ENCODE measurements at places on chromosomes 1 and 21.

DNA sequence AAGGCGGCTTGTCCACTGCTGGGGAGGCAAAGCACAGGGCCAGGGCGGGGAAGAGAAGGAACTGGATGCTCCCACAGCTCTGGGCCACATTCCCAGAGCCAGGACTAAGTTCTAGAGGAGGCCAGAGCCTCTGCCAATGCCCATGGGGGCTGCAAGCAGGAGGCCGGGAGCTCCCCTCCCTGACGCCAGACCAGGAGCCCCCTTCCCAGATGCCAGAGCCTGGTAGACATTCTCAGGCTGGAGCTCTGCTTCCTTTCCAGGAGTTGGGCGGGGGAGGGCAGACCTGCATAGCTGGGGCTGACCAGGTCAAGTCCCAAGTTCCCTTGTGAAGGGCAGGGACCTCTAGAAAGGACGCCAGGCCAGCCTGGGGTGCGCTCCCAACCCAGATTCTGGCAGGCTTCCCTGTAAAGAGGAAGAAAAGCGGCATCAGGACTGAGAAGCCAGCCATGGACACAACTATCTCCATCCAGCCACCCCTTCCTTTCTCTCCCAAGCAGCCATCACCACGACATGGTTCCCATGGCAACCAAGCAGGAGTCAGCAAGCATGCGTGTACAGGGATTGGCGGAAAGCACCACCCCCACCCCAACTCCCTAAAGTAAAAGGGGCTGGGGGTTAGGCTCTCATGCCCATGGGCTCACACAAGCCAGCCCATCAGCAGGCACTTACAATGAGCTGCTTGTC lies 13.4 kb downstream of the KIF21B start:
- no peaks in the 10 kb centered on the region for H3K36me3 ChIP-seq
- peaks cover 34% of the 10 kb centered on the region for H3K4me1 ChIP-seq
- H3K4me3 ChIP-seq = no peak overlapping the region
- no peaks in the 10 kb centered on the region for H3K27me3 ChIP-seq

- no peak overlapping the region for H3K27ac ChIP-seq
- no peaks in the 10 kb centered on the region for H3K27me3 ChIP-seq
- DNase-seq = no peak
These were observed 19.6 kb upstream of the TCEA3 start for GRCh38 chr1:23444104-23444533.

GRCh38 chr1:200670242-200671118 lies 773 bp upstream of the DDX59 start:
- H3K4me1 ChIP-seq = peaks cover 8% of the 10 kb centered on the region
- peak; percentile 36 for DNase-seq
- H3K27ac ChIP-seq = no peak overlapping the region

- H3K4me3 ChIP-seq = no peak overlapping the region
- DNase-seq = no peak
- H3K4me1 ChIP-seq = peaks cover 22% of the 10 kb centered on the region
- no peak overlapping the region for H3K27ac ChIP-seq
These were observed 178.8 kb upstream of the NFIA start for GRCh38 chr1:60903591-60903990.

- no peaks in the 10 kb centered on the region for H3K4me1 ChIP-seq
- H3K4me3 ChIP-seq = no peak overlapping the region
- H3K27me3 ChIP-seq = no peaks in the 10 kb centered on the region
- H3K36me3 ChIP-seq = no peaks in the 10 kb centered on the region
- DNase-seq = no peak
These were observed 59.1 kb downstream of the APCS start for GRCh38 chr1:159646687-159647086.

DNA sequence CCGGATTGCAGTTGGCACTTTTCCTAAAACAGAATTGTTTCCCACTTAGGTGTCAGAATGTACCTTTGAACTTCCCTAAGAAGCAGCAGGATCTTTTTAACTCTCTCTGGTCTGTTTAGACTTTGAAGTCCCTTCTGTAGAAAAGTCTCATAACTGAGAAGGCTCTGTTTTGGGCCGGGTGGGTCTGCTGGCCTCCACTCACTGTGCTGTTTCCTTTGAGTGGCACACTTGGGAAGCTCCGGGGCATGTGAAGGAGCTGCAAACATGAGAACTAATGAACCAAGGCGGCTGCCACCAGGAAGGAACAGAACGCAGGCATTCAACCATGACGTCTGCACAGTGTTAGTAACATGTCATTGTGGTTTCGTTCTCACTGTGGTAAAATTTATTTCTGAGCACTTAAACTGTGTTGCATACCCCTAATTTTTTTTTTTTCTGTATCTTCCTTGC lies 19.5 kb upstream of the NCMAP start:
- H3K27ac ChIP-seq = no peak overlapping the region
- H3K4me1 ChIP-seq = no peaks in the 10 kb centered on the region
- H3K27me3 ChIP-seq = no peaks in the 10 kb centered on the region
- no peak overlapping the region for H3K4me3 ChIP-seq
- no peaks in the 10 kb centered on the region for H3K36me3 ChIP-seq

DNA sequence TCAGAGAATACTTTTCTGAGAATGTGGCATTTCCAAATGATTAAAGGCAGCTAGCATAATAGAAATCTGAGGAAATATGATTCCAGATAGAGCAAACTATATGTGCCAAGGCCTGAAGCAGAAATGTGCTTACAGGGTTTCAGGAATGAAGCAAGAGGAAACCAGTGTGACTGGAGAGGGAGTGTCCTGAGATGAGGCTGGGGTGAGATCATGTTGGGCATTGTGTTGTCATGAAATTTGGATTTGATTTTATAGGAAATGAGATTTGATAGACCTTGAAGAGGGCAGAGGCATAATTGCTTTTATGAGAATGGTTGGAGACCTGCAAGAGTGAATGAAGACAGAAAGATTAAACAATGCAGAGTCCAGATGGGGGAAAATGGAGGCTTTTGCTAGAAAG lies 338.1 kb upstream of the SNX7 start:
- no peak overlapping the region for H3K4me3 ChIP-seq
- no peaks in the 10 kb centered on the region for H3K36me3 ChIP-seq
- DNase-seq = no peak
- H3K27ac ChIP-seq = no peak overlapping the region

DNA sequence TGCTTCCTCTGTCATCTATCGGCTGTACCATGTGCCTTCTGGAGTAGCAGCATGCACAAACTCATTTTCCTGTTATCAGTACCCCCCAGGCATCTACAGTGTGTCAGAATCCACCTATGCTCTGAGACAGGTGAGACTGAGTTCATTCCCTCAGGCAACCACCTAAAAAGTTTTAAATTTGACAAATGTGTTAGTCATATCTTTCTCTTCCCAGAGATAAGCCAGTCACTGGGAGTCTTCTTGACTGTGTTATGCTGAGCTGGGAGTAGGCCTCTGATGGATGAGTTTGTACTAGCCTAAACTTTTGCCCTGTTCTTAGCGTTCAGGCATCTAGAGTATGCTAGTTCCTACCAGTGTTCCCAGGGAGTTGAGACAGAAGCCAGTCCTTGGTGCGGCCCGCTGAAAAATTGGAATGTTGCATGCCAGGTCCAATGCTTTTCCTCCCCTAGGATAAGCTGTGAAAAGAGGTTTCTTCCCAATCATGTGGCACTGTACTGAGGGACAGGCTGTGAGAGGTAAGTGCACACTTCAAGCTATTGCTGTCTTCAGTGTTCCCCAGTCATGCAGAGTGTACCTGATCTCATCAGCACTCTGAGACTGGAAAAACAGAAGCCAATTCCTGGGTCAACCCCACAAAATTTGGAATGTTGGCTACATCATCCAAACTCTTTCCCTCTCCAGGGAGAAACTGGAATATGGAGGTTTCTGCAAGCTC lies 1202.3 kb downstream of the NCAM2 start:
- H3K27me3 ChIP-seq = no peaks in the 10 kb centered on the region
- H3K27ac ChIP-seq = no peak overlapping the region
- DNase-seq = no peak
- no peak overlapping the region for H3K4me3 ChIP-seq
- no peaks in the 10 kb centered on the region for H3K36me3 ChIP-seq

DNA sequence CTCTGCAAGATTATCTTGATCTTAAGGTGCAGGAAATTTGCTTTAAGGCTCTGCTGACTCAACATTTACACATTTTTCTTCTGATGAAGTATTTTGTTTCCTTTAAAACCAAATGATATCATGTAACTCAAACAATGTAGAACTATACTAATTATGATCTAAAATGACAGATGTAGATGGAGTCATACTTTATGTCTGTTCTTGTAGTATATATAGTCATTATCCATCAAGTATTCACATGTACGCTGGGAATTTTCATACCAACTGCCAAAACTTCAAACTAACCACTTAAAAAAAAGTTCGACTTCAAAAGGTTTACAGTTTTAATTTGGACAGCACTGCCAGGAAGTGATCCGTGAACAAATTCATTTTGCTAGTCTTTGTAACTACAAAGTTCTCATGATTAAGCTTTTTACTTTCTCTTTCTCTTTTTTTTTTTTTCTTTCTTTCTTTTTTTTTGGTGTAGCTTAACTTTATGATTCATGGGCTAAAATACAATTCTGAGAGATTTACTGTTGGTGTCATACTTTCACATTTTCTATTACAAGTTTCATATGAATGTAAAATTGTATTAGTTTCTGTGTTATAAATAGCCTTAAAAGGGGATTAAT lies 509.0 kb upstream of the CXADR start:
- DNase-seq = no peak
- no peak overlapping the region for H3K27ac ChIP-seq
- H3K4me3 ChIP-seq = no peak overlapping the region
- H3K27me3 ChIP-seq = no peaks in the 10 kb centered on the region
- H3K4me1 ChIP-seq = peaks cover 12% of the 10 kb centered on the region

GRCh38 chr1:93148001-93148400 lies 32.2 kb downstream of the TMED5 start:
- no peaks in the 10 kb centered on the region for H3K4me1 ChIP-seq
- no peaks in the 10 kb centered on the region for H3K27me3 ChIP-seq
- H3K27ac ChIP-seq = peak overlapping the region; percentile 22
- no peak for DNase-seq
- H3K4me3 ChIP-seq = no peak overlapping the region
- H3K36me3 ChIP-seq = peaks cover 3% of the 10 kb centered on the region

- H3K27ac ChIP-seq = no peak overlapping the region
- no peaks in the 10 kb centered on the region for H3K36me3 ChIP-seq
- H3K4me3 ChIP-seq = no peak overlapping the region
- H3K27me3 ChIP-seq = peaks cover 63% of the 10 kb centered on the region
These were observed 13.9 kb upstream of the PSMB2 start for GRCh38 chr1:35655196-35655595.

All from neural progenitor cell (in vitro differentiated cells).